ENCODE measurements at places on chromosomes 16 and 17.

DNA sequence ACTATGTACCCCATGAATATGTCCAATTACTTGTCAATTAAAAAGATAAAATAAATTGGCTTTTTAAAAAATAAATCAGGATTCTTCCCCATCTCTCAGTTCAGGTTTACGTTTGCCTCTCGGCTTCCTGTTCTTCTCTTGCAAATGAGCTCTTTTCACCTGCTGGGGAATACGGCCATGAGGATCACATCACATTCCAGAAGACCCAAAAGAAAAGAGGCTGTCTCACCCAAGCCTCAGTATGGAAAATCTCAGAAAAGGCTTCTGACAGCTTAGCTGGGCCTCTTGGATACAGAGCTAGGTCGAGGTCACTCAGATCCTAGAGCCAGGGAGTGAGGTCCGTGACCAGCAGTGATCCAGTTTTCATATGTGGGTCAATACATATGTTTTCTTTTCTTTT, 171.2 kb upstream of the SDK2 start:
- no peak overlapping the region for H3K4me3 ChIP-seq
- no peaks in the 10 kb centered on the region for H3K4me1 ChIP-seq
- no peaks in the 10 kb centered on the region for H3K36me3 ChIP-seq
- DNase-seq: no peak
- no peak overlapping the region for H3K27ac ChIP-seq

GRCh38 chr16:10681310-10682308, 13.1 kb downstream of the TEKT5 start:
- H3K27me3 ChIP-seq: peaks cover 2% of the 10 kb centered on the region
- no peak overlapping the region for H3K27ac ChIP-seq
- DNase-seq: no peak
- no peaks in the 10 kb centered on the region for H3K36me3 ChIP-seq
- no peak overlapping the region for H3K4me3 ChIP-seq

DNA sequence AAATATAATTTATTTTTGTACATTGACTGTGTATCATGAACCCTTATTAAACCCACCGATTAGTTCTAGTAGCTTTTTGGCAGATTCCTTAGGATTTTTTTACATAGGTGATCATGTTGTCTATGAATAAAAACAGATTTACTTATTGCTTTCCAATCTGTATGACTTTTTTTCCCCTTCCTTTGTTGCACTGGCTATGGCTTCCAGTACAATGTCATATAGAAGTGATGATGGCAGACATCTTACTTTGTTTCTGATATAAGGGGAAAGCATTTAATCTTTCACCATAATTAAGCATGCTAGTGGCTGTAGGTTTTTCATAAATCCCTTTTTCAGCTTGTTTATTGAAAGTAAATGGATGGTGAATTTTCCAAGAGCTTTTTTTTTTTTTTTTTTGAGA, 28.9 kb upstream of the NACA2 start:
- DNase-seq: no peak
- no peaks in the 10 kb centered on the region for H3K36me3 ChIP-seq
- H3K4me1 ChIP-seq: peaks cover 4% of the 10 kb centered on the region
- H3K27ac ChIP-seq: no peak overlapping the region

DNA sequence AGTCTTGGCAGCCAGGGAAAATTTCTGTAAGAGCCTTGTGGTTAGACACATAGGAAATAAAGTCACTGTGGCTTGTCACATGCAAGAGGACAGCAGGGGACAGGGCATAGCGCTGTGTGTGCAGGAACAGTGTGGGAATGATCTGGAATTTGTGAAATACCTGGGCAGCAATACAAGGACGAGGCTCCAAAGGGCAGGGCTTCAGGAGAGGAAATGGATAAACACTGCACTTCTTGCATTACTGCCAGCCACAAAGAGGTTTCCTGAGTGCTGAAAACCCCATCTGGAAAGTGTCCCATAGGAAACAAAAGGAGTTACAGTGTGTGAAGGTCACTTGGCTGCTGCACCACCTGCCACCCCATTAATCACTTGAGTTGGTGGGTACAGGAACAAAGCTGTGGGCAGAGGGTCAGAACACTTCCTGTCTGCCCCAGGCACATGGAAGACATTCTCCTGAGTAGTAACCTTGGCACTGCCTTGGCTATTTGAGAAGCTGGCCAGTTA, 12.1 kb upstream of the HP start:
- H3K36me3 ChIP-seq: peaks cover 6% of the 10 kb centered on the region
- H3K4me3 ChIP-seq: no peak overlapping the region
- no peaks in the 10 kb centered on the region for H3K4me1 ChIP-seq
- H3K27ac ChIP-seq: no peak overlapping the region

DNA sequence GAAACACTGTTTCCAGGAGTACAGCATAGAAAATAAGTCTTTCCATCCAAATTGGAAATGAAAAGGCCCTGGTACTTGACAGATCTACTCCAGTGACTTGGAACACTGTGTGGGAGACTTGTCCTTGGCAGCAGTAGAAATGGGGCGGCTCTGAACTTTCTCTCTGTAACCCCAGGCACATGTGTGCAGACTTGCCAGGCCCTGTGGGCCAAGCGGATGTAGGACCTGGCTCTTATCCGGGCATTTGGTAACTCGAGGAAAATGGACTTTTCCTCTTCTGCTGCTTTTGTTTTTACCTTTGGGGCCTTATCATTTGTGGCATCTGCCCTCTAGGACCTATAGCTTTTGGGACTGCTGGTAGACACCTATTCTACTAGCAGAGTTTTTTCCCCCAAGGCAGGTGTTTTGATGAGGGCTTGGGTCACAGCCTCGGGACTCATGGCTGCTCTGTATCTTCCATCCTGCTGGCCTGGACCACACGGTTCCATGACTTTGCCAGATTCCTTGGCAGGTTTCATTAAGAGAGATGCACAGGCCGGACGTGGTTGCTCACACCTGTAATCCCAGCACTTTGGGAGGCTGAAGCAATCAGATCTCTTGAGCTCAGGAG, 43.5 kb downstream of the SMPD3 start:
- no peak overlapping the region for H3K4me3 ChIP-seq
- H3K4me1 ChIP-seq: peaks cover 12% of the 10 kb centered on the region
- H3K36me3 ChIP-seq: no peaks in the 10 kb centered on the region
- DNase-seq: no peak
- H3K27me3 ChIP-seq: no peaks in the 10 kb centered on the region

DNA sequence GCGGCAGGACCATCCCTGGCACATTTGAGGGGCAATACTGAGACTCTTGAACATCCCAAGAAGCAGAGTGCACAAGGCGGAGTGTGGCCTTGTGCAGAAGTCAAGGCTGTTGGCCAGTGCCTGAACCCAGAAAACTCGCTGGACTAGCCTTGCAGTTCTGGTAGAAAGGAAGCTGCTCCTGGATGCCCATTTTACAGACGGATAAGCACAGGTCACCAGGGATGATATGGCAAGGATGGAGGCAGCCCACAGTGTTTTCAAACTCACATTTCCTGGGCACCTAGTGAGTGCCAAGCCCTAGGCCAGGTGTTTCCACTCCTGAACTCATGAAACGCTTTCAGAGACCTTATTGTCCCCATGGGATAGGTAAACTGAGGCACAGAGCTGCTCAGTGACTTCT, 1.7 kb upstream of the MAP2K3 start:
- peaks cover 66% of the 10 kb centered on the region for H3K4me1 ChIP-seq
- no peak overlapping the region for H3K27ac ChIP-seq
- peaks cover 27% of the 10 kb centered on the region for H3K36me3 ChIP-seq
- DNase-seq: no peak
- no peak overlapping the region for H3K4me3 ChIP-seq

- peaks cover 50% of the 10 kb centered on the region for H3K4me1 ChIP-seq
- peak overlapping the region; percentile 98 for H3K27ac ChIP-seq
- peak; percentile 53 for DNase-seq
- peaks cover 24% of the 10 kb centered on the region for H3K36me3 ChIP-seq
Observed at GRCh38 chr16:15650698-15651171, 690 bp downstream of the NDE1 start.

- no peak overlapping the region for H3K4me3 ChIP-seq
- H3K4me1 ChIP-seq: peaks cover 11% of the 10 kb centered on the region
- H3K27me3 ChIP-seq: peaks cover 50% of the 10 kb centered on the region
- no peak overlapping the region for H3K27ac ChIP-seq
- no peak for DNase-seq
- peaks cover 2% of the 10 kb centered on the region for H3K36me3 ChIP-seq
Observed at GRCh38 chr17:43831633-43832032, 1.3 kb downstream of the MPP3 start.

GRCh38 chr17:47719411-47720152, 13.5 kb upstream of the TBX21 start:
- peak overlapping the region; percentile 99 for H3K27ac ChIP-seq
- peak overlapping the region; percentile 79 for H3K4me3 ChIP-seq
- H3K27me3 ChIP-seq: no peaks in the 10 kb centered on the region
- peaks cover 97% of the 10 kb centered on the region for H3K4me1 ChIP-seq
- DNase-seq: peak; percentile 83

GRCh38 chr17:77451245-77451893, 310.6 kb downstream of the SEC14L1 start:
- peak overlapping the region; percentile 87 for H3K4me3 ChIP-seq
- H3K27ac ChIP-seq: peak overlapping the region; percentile 100
- no peaks in the 10 kb centered on the region for H3K27me3 ChIP-seq
- DNase-seq: peak; percentile 84

DNA sequence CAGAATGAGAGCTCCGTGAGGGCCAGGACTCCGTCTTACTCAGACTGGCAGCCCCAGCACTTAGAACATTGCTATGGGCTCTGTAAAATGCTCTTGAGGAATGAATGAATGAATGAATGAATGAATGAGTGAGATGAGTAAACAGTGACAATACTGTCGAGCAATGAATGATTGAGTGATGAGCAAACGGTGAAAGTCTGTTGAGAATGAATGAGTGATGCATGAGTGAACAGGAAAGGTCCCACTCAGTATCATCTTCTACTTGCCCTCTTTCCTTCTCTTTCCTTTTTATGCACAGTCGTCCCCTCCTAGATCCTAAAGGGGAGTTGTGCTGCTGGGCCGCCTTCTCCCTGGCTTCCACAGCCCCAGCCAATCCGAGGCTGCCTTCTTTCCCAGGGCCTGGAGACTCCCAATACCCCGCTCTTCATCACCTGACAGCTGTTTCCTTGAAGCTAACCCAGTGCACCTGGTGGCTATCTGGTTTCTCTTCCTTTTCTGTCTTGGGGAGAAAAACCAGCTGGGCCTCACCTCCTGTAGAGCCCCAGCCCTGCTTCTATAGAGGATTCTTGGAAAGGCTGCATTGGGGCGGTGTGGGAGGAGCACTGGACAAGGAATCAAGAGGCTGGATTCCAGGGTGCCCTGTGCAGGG, 32.7 kb upstream of the CACNG1 start:
- H3K4me3 ChIP-seq: no peak overlapping the region
- peaks cover 11% of the 10 kb centered on the region for H3K27me3 ChIP-seq
- H3K36me3 ChIP-seq: no peaks in the 10 kb centered on the region
- DNase-seq: no peak

- no peak overlapping the region for H3K4me3 ChIP-seq
- no peak overlapping the region for H3K27ac ChIP-seq
- H3K36me3 ChIP-seq: no peaks in the 10 kb centered on the region
- H3K4me1 ChIP-seq: no peaks in the 10 kb centered on the region
- peaks cover 15% of the 10 kb centered on the region for H3K27me3 ChIP-seq
Observed at GRCh38 chr17:3551189-3551588, 6.4 kb downstream of the TRPV3 start.

- H3K36me3 ChIP-seq: no peaks in the 10 kb centered on the region
- DNase-seq: no peak
- peaks cover 49% of the 10 kb centered on the region for H3K27me3 ChIP-seq
Observed at GRCh38 chr17:29016345-29017210, 10.7 kb upstream of the SEZ6 start.

DNA sequence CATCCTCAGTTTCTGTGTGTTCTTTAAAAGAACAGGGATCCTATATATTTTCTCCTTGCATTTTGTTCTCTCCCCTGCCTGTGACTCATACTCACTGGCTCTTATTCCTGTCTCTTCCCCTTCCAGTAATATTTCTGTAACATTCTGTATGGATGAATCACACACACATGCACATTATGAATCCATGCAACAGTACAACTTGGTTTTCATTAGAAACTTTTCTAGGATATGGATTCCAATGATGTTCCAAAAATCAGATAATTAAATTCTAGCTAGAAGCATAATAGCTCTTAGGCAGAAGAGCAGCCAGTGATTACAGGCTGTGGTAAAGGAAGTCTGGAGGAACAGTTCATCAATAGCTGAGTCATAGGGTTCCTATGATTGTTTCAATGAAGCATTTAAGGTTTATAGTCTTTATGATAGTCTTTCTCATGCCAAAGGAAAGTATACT, 119.6 kb upstream of the PMFBP1 start:
- H3K4me3 ChIP-seq: no peak overlapping the region
- no peak for DNase-seq
- H3K27me3 ChIP-seq: no peaks in the 10 kb centered on the region
- no peaks in the 10 kb centered on the region for H3K36me3 ChIP-seq

- peaks cover 93% of the 10 kb centered on the region for H3K4me1 ChIP-seq
- peak; percentile 46 for DNase-seq
- peak overlapping the region; percentile 51 for H3K4me3 ChIP-seq
- H3K27me3 ChIP-seq: no peaks in the 10 kb centered on the region
- H3K36me3 ChIP-seq: peaks cover 67% of the 10 kb centered on the region
Observed at GRCh38 chr16:28140788-28141618, 70.8 kb downstream of the XPO6 start.

DNA sequence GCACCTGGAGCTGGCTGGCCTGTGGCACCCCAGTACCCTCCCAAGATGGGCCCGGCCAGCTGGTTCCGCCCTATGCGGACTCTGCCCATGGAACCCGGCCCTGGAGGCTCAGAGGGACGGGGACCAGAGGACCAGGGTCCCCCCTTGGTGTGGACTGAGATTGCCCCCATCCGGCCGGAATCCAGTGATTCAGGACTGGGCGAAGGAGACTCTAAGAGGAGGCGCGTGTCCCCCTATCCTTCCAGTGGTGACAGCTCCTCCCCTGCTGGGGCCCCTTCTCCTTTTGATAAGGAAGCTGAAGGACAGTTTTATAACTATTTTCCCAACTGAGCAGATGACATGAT, 12.0 kb downstream of the TBX21 start:
- H3K27ac ChIP-seq: no peak overlapping the region
- no peak for DNase-seq
- H3K4me1 ChIP-seq: peaks cover 39% of the 10 kb centered on the region
- H3K27me3 ChIP-seq: no peaks in the 10 kb centered on the region
- no peak overlapping the region for H3K4me3 ChIP-seq

- no peak overlapping the region for H3K27ac ChIP-seq
- peaks cover 7% of the 10 kb centered on the region for H3K27me3 ChIP-seq
- no peak for DNase-seq
- H3K4me1 ChIP-seq: no peaks in the 10 kb centered on the region
Observed at GRCh38 chr16:82741073-82741615, 114.4 kb downstream of the CDH13 start.
